Uterus (tissue), 4 donors: ENCODE measurements at places on chromosomes 16 and 17.

DNA sequence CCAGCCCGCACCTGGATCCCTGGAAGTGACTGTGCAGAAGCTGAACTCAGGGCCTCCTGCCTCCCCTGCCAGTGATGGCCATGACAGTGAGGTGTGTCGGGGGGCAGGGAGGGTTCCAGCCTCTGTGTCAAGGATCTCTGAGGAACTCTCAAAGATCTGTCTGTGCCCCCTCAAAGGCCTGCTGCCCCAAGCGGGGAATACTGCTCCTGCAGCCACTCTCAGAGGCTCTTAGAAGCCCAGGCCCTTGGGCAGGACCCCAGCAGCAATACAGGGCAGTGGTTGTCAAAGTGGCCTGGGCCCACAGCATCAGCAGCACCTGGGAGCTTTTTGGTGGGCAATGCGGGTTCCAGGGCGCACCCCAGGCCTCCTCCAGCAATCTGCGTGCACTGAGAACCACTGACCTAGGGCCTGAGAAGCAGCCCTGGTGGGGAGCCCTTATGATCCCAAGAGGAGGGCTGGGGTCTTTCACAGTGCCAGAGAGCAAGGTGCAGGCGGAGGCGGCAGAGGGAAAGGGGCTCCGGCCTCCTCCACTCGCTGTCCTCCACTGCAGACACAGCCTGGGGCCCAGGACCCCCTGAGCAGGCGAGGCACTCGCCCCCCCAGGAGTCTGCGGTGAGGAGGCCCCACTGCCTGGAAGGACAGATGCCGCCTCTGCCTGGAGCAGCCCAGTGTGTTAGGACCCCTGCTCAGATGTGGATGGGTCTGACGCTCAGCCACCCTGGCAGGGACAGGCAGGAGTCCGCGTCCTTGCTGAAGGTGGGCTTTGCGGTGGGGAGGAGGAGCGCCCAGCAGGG lies 42.1 kb downstream of the ENGASE start:
- no peak for DNase-seq

- no peak for DNase-seq
These were observed 20.5 kb downstream of the CDIP1 start for GRCh38 chr16:4517812-4518680.

GRCh38 chr16:2973093-2973492 lies 3.9 kb downstream of the PAQR4 start:
- no peak for DNase-seq

- DNase-seq, result no peak
These were observed 664.5 kb downstream of the WWOX start for GRCh38 chr16:78763821-78764440.

- DNase-seq, result no peak
These were observed 38.2 kb downstream of the SNTB2 start for GRCh38 chr16:69225121-69225520.
